ENCODE measurements at places on chromosomes 4 and X.

DNA sequence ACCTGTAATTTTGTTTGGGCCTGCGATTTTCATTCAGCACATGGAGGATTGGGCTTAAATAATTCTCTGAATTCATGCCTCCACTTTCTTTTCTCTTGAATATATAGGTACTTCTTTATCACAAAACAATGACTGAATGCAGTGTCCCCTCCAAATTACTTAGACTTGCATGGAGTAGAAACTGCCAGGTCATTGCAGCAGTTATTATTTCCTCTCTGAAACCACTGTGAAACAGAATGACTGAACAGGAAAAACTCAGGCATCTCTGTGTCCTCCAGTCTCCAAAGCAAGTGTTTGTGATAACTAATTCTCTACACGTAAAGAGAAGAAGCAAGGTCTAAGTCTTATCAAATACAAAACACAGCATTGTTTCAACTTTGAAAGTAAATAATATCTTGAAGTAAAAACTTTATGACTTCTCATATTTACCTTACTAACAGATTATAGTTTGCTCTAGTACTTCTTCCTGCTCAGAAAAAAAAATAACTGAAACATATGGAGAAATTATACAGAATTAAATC is 144.5 kb upstream of the DIAPH2 start:
- no peak for DNase-seq

DNA sequence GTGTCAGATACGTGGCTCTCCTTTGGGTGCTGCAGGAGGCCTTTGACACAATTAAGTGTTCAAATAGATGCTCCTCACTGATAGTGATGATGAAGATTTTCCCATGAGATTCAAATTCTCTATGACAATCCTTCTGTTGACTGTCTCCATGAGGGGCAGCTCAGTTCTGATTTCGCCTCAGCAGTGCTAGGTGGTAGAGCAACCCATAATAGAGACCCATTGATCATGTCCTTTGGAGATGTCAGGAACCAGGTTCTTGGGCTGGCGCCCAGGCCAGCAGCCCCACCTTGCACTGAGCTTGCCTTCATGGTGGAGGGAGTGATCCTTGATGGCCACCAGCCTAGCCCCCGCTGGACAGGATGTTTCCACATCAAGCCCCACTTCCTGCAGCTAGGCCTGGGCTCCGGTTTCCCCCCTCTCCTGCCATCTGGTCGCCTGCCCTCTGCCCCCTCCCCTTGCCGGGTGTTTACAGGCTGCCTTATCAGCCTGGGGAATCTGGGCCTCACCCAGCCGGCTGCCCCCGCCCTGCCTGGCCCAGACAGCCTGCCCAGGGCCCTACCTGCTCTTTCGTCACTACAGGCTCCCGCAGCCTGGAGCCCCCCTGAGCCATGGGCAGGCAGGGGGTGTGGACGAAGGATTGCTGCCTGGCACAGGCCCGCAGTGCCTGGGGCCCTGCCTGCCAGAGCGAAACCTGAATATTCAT is 12.6 kb downstream of the ELF4 start:
- DNase-seq: no peak

GRCh38 chrX:12308420-12308819 is 170.1 kb downstream of the FRMPD4 start:
- no peak for DNase-seq

GRCh38 chr4:82352825-82353366 is 20.9 kb downstream of the HNRNPD start:
- no peak for DNase-seq

DNA sequence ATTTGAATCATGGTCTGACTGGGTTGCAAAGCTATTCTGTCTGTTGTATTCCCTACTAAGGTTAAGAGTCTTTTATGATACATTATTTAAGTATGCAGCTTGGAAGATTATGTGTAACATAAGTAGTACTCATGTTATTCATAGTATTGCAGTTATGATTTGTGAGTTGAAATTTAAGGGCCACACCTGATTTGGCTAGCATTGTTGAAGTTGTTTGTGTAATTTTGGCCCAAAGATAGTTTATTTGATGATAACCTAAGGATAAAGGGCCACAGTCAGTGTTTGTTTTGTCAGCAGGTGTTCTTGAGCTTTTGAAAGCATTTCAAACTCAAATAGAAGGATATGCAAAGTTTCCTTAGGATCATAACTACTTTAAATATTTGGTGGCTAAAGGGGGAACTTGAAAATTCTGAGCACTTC is 38.9 kb downstream of the NUDT9 start:
- DNase-seq: no peak

GRCh38 chrX:13698432-13698831 is 9.5 kb downstream of the RAB9A start:
- no peak for DNase-seq

GRCh38 chr4:100525686-100526085 is 7.9 kb upstream of the EMCN start:
- no peak for DNase-seq

DNA sequence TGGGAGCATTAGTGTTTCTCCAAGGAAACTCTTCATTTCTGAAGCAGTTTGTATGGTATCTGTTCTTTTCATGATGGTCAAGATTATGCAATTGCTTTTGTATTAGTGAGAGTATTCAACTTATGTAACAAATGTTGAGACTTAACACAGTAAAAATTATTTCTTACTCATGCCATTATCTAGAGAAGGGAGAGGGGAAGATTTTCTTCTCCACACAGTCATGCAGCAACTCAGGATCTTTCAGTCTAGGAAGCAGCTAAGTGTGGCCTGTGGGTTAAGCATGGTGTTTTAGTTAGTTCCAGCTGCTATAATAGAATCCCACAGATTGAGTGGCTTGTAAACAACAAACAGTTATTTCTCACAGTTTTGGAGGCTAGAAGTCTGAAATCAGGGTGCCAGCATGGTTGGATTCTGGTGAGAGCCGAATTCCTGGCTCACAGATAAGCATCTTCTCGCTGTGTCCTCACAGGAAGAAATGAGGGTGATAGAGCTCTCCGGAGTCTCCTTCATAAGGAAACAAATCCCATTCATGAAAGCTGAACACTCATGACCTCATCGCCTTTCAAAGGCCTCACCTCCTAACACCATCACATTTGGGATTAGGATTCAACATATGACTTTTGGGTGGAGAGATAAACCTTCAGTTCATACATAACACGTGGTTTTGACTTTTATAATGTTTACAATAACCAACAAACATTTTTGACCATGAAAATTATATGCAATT is 101.2 kb downstream of the FRMPD4 start:
- no peak for DNase-seq

- no peak for DNase-seq
Observed at GRCh38 chr4:6112606-6113290, 87.6 kb downstream of the JAKMIP1 start.

GRCh38 chr4:25310803-25311166 is 1.8 kb upstream of the ZCCHC4 start:
- no peak for DNase-seq
